ENCODE measurements at places on chromosomes 3 and 15.

DNA sequence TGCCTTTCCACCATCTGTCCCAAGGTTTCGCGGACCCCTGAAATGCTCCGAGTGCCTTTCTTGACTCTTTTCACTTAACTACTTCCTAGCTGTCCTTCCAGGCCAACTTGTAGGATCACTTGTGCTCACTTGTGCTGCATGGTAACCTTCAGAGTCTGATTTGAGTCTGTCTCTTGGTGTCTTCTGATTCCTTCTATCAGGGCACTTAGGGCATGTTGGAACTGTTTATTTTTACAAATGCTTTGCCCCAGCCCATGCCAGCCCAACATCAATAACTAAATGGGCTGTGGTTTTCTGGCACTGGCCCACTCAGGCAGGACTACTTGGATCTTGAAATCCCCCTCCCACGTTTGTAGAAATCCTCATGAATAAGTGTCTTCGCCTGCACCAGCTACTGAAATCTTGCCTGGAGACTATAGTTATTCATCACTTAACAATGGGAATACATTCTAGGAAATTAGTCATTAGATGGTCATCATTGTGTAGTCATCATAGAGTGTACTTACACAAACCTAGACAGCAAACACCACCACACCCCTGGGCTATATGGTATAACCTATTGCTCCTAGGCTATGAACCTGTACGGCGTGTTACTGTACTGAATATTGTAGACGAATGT lies 123.1 kb upstream of the STRIT1 start:
- peak; percentile 69 for DNase-seq

DNA sequence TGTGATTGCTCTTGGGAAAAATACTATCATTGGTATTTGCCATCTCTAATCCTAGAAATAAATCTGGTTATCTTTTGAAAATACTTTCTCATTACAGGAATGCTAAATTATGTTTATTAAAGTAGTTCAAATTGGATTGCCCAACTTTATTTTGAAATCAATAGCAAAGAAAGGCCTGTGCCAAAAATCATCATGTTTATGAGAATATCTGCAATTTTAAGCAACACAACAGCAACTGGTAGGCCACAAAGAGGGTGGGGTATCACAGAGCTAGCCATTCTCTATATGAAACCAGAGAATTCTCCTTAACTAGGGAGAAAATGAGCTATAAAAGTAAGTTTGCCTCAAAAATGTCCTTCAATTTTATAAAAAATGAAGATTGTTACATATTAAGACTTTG lies 11.9 kb upstream of the TM4SF19 start:
- DNase-seq = no peak

GRCh38 chr3:164479406-164479805 lies 598.9 kb downstream of the SI start:
- DNase-seq = no peak

- DNase-seq = peak; percentile 46
Observed at GRCh38 chr3:34856081-34856947, 783.0 kb upstream of the ARPP21 start.

DNA sequence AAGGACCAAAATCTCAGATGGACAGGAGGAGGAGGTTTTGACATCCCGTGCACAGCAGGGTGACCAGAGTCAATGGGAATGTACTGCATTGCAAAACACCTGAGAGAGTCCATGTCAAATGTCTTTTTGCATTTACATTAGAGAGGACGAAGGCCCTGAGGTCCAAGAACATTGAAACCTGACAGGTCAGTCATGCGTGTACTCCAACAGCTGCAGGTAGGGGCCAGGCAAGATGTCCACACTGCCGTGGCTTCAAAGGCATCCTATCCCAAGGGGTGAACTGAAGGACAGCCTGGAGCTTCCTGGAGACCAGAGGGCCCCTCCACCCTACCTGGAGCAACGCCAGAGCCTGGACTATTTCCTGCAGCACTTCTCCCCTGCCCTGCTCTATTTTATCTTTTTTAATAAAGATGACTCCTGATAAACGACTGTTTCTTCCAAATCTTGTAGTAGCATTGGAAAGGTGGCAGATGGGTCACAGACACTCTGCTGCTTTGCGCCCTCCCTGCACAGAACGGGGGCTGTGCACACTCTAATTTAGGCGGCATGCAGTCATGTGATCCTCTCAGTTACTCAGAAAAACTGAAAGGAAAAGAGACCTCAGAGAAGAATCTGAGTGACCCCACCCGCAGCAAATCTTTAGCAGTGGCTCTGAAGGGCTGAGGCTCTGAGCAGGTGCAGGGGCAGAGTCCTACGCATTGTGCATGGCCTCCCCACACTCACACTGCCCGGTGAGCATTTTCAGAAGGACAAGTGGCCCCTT lies 68.2 kb downstream of the HMCES start:
- DNase-seq = no peak

GRCh38 chr3:24850245-24850644 lies 355.6 kb upstream of the THRB start:
- DNase-seq = no peak

DNA sequence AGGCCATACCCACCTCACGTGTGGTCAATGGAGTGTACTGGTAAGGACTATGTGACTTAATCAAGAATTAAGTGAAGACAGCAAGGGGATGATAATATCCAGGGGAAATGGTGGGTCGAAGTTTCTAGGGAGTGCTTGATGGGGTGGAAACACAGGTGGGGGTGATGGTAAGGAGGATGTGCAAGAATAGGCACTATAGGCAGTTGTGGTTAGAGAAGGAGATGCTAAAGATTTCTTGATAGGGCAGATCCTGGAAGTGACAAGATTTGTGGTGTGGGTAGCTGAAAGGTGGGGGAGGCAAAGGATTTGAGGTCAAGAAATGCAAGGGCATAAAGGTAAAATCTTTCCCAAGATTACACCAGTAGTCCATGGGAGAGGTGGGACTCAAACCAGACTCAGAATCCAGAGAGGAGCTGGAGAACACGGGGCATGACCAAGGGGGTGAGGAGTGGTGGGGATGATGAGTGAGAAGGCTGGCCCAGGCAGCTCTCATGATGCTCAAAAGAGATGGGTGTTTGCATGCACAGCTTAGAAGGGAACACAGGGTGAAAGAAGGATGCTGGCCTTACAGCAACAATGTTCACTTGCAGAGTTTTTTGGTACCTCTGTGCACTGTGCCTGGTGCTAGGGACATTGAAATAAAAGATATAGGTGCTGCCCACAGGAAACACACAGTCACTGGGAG lies 78.4 kb downstream of the CCR1 start:
- no peak for DNase-seq

GRCh38 chr3:160486459-160486869 lies 36.9 kb upstream of the TRIM59 start:
- peak; percentile 69 for DNase-seq

DNA sequence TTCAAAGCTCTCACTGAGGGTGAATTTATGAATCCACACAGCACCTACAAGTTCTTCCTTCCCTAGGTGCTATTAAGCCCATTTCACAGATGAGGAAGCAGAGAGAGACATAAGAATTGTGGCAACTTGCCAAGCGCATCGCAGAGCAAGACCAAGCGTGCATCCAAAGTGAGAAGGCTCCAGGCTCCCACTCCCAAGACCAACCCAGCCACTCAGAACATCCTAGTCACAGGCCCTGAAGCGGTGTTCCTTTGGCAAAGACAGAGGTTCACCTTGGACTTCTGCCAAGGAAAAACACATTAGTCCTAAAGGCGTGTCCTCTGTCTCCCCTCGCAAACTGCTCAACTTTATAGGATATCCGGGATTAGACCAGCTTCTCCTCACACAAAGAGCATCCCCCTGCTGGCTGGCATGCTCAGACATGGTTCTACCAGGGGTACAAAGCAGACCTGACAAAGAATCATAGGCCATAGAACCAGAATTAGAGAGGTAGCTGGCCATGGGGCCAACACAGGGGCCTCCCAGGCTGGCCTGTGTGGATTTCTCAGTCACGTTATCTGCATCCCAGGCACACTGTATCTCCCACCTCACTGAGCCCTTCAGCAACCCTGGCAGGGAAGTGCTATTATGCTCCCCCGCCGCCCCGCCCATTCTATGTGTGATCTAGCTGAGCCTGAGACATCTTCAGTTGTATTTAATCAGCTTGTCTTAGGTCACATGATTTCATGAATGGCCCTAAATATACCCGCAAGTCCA lies 160.2 kb downstream of the FOXP1 start:
- DNase-seq = peak; percentile 38

DNA sequence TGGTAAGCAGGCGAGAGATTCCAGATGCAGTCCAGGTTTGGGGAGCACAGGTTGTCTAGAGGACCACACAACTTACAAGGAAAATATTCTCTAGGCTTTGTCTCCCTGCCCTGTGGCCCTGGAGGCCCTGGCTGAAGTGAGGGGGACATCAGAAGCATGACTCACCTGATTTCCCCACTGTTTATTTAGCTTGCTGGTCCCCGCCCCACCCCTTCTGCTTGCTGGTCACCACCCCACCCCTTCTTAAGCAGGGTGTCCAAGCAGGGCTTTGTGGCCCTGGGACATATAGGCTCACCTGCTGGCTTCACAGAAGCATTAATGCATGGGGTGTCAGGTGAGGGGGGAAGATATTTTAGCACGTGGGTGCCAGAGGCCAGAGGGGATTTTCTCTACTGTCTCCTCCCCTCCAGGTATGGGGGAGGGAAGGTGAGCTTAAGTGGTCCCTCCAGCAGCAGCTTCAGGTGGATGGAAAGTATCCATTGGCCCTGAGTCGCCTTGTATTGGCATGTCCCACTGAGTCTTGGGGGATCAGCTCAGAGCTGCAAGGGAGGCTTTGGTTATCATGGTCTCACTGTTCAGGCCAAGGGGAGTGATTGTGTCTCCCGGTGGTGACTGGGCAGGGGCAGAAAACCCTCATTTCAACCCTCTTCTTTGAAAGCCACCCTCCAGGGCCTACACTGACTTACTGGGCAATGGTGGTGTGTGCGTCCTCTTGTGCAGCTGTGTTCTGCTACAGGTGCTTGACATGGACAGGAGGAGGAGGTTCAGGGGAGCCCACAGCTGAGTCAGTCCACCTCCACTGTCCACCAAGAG lies 49.8 kb downstream of the GASK1A start:
- DNase-seq = no peak
